NCI-H2227 treated with DMSO at 0.1 percent for 48 hours (cell line): ENCODE measurements at places on chromosomes 2 and 18.

DNA sequence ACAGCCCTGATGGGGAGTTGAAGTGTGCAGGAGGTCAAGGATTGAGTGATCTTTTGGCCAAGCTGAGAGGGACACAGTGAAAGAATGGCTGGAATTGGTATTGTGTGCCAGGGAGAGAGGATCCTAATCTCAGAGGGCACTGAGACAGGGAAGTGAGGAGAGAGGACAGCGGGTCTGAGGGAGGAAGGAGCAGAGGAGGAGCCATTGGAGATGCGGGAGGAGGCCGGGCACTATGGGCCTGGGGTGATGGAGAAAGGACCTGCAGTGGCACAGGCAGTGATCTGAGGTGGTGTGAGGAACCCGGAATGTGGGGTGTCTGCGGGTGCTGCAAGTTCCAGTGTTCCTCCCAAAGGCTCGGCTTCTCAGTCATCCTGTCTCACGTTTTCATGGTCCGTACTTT lies 26.8 kb downstream of the RNF144A start:
- DNase-seq: no peak

DNA sequence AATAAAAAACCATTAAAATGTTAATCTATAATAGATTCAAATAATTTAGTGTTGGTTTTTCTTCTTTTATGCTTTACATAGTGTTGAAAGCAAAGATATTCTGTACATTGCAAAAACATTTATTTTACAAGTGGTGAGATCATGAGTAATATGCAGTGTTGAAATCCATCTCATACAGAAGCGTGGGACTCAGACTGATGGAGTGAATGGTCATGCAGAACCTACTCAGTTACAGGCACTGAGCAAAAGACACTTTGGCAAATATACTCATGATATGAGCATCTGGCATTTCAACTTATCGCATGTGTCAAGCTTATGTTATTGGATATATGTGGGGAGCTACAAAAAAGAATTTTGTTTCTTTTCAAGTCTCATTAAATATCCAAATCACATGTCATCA lies 620.2 kb upstream of the NETO1 start:
- DNase-seq: no peak

- no peak for DNase-seq
Observed at GRCh38 chr2:129274918-129275317, 704.5 kb upstream of the RAB6C start.

- no peak for DNase-seq
Observed at GRCh38 chr2:45836316-45836715, 184.8 kb downstream of the PRKCE start.

GRCh38 chr2:46164529-46165301 lies 132.5 kb upstream of the EPAS1 start:
- DNase-seq: no peak

- DNase-seq: no peak
Observed at GRCh38 chr2:127621981-127622431, 23.9 kb upstream of the GPR17 start.
